ENCODE measurements at places on chromosomes 1 and 21.

DNA sequence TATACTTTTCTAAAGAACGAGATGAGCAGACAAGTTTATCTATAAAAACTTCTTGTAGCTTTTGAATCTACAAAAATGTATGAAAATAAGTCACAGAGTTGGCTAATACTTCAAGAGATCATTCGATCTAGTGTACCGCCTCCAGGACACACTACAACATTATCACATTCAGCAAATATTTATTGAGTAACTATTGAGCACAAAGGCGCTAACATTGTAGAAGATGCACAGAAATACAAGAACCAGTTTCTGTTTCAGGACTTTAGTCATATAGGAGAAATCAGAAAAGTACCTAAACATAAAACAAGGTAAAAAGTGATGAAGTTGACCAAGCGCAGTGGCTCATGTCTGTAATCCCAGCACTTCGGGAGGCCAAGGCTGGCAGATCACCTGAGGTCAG, 20.6 kb downstream of the WASF2 start:
- DNase-seq = no peak

DNA sequence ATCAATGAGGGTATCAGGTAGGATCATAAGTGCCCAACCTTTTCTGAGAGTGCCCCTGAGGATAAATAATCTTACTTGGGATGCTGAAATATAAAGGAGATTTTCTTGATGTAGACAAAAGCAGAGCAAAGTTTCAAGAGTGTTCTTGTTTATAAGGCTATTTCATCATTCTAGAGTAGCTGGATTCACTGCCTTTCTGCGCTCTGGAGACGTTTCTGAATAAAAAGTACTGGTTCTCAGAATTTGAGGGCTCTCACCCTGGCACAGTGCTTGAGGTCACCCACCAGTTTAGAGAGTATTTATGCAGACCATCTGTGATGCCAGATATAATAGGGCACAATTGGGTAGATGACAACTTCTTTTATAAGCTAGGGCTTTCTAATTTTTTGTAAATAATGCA, 103.3 kb downstream of the GDAP2 start:
- DNase-seq = no peak

GRCh38 chr1:213131851-213132655, 81.0 kb downstream of the RPS6KC1 start:
- DNase-seq = no peak

DNA sequence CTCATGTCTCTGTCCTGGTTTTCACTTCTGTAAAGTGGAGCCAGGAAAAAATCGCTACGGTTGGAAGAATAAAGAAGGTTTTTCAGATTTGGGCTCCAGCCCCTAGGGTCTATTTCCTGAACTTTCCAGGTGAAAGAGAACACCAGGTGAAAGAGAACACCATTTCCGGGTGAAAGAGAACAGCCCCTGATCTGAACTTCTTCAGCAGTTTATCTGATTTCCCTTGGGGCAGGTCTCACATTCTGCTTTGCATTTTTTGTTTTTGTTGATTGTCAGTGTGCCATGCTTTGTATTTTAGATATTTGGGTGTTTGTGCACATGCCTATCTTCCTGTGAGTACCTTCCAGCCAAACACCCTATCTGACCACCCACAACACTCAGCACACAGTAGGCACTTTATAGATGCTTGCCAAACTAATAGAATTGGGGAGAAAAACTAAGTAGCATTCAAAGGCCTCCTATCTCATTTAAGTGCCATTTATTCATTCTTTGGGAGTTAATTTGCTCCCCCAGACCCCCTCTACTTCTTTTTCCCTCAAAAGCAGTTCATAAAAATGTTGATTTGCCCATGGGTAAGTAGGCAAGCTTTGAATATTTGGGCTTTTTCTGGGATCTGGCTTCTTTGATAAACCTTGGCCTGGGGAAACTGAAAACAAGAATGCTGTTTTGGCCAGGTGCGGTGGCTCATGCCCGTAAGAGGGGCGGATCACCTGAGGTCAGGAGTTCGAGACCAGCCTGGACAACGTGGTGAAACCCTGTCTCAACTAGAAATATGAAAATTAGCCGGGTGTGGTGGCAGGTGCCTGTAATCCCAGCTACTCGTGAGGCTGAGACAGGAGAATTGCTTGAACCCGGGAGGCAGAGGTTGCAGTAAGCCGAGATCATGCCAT, 2.2 kb downstream of the NAV1 start:
- DNase-seq = no peak

DNA sequence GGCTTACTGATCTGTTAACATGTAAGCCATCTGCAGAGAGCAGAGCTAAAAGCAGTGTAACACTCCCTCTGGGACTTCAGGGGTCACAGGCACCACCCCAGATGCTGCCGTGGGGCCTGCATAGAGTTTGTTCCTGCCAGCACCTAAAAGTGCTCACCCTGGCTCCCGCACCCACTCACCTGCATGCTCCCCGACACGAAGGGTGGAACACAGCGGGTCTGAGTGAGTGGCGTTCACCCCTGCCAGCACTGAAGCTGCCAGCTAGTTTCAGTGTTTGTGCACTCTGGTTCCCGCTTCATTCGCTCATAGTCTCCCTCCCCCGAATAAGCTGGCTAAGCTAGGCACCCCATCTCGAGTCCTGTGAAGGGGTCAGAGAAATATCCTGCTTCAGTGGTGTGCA, 1681.0 kb downstream of the NCAM2 start:
- DNase-seq = no peak

DNA sequence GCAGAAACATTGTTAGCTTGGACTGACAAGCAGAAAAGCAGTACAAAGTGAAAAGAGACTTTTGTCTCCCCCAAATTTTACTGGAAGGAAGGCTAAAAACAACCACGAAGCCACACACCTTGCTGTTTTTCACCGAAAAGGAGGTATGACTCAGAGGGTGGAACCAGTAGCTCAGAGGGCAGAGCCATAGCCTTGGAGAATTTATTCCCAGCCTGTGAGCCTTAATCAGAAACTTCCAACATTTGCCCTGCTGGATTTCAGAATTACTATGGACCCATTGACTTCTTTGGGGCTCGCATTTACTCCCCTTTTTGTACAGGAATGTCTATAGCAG, 32.0 kb downstream of the RPS6KC1 start:
- DNase-seq = no peak

DNA sequence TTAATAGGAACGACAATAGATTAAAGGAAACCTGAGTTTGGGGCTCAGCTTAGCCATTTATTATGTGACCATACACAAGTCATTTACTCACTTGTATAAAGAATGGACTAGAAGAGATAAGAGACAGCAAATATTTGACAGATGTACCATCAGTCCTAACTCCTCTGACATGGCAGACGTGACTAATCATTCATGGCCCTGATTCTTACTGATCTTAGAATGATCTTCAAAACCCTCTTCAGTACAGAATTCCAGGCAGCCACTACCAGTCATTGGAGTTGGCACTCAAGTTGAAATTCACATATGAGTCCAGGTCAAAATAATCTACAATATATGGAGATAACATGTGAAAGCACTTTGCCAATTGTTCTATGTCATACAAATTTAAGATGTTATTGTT, 21.0 kb upstream of the POU2F1 start:
- no peak for DNase-seq

- DNase-seq = no peak
Observed at GRCh38 chr1:213621077-213621476, 366.7 kb upstream of the PROX1 start.

GRCh38 chr1:153309441-153309840, 3.3 kb downstream of the PGLYRP3 start:
- no peak for DNase-seq

DNA sequence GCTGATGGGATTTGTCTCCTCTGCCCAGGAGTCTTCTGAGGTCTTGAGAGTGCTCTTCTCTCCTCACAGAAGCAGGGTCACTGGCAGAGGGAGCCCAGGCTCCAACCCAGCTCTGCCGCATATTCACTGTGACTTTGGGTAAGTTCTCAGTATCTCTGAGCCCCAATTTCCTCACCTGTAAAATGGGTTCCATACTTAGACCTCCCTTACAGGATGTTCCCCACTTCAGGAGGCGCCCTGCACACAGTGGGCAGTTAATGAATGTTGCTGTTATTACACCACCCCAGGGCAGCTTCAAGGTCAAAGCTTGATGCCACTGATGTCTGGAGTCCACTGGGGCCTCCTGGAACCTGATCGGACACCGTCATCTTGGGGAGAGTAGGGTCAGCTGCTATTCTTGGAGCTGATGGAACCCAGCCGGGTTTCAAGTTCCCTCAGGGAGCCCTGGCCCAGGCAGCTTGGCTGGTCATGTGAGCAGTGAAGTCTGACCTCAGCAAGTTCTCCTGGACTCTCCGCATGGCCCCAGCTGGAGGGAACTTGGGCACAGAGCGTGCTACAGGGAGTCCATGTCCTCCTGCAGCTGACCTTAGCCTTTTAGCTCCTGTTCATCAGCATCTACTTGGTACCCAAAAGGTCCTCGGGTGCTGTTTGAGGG, 21.8 kb downstream of the COA7 start:
- DNase-seq = no peak

DNA sequence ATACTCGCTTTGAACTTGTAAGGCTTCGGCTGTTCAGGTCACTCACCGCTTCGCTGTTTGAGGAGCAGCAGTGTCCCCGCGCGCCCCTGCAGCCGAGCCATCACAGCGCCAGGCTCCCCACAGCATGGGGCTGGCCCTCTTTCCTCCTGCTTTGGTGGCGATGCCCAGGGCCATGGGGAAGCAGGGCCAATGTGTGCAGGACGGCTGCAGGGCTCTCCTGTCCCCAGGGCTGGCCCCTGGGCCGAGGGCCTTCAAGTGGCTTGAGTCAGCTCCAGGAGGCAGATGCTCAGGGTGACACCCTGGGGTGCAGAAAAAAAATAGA, 38.5 kb upstream of the TRAPPC10 start:
- DNase-seq = no peak

DNA sequence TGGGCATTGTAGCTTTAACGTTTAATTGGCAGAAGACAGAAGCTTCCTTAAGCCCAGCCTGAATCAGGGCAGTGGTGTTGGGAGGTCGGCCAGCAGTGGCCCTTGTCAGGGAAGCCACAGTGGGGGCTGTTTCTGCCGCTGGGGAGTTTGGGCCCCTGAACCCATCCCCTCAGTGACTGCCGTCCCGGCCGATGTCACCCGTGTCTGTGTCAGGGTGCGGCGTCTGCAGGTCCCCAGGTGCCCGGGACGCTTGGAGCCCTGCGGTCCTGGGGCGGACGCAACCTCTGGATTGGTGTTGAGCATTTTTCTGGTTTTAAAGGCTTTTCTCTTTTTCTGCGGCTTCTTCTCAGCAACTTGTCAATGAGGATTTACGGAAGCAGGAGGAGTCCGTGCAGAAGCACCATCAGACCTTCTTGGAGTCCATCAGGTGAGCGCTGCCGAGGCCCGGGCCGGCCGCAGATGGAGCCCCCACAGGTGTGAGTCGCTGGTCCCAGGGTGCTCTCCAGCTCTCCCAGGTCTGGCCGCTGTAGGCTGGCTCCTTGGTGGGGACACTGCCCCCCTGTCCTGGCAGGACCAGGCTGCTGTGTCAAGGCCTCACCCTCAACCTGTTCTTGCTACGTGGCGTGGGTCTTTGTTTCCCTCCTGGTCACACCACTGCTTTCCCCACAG, 2.3 kb downstream of the ATAD3C start:
- DNase-seq = no peak

DNA sequence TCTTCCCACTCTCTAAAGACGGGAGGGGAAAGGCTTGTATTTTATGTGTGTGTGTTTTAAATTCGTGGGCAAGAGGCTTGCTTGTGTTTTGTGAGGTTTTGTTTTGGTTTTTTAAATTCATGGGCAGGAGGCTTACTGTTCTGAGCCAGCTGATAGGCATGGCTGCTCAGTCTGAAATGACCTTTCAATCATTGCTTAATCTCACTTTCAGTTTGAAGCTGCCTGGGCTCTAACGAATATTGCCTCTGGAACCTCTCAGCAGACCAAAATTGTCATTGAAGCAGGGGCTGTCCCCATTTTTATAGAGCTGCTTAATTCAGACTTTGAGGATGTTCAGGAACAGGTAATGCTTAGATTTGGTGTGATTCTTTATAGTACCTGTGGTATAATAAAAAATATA, 20.3 kb upstream of the TXLNA start:
- DNase-seq = no peak

DNA sequence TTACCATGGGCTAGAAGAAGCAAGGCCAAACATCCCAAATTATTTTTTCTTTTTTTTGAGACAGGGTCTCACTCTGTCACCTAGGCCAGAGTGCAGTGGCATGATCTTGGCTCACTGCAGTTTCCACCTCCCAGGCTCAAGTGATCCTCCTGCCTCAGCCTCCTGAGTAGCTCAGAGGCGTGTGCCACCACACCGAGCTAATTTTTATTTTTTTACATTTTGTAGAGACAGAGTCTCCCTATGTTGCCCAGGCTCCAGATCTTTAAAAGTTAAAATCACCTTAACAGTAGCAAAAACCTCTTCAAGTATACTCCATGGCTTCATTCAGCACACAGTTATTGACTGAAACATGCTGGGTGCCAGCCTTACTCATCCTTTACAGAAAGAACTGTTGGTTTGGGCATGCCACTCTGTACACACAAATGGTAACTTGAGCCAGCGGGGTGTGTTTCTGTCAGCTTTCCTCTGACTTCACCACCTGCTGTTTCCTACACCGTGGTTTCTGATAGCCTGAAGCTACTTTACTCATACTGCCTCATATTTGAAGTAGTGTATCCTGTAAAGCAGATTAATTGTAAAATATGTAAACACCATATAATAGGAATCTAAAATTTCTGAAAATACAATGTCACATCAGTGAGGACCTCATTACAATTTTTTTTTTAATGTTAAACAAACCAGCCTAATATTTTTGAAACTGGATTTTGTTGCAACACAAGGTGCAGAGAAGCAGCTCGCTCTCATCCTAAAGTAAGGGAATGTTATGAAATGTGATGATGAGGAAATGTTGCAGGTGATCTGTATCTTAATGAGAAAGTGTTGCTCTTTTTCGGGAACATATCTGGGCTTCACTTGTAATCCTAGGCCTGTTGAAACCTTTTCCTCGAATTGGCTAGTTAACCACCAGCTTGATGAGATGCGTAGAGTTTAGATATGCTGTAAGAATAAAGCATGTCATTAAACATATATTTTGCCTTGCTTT, 113.9 kb downstream of the ATP5PO start:
- no peak for DNase-seq

DNA sequence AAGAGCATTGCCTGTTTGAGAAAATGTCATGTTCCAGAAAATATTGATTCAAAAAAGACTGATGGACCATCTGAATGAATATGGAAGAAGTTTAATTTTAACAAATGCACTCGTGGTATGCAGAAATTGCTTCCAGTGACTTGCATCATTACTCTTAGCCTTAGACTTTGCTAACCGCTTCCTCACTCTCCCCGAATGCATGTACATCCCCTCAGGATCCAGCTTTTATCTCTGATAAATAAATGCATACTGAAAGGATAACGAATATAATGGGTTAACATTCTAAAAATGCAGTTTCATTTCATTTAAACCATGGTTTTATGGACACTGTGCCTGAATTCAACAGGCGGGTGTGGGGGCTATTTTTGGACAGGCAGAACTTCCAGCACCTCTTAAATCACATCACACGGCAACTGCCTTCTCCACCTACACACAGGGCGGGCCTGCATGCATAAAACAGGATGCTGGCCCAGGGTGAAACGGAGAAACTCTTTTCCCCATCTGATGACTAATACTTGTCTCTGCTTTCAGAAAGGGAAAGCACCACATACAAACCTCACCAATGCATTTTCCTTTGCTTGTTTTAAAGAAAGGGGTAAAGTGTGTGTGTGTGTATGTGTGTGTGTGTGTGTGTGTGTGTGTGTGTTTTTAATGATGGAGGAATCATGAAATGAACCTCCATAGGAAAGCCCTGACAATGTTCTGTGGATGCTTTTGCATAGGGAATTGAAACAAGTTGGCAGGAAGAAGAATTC, 48.7 kb downstream of the SPAG17 start:
- DNase-seq = no peak

GRCh38 chr1:30415171-30415940, 308.0 kb downstream of the MATN1 start:
- DNase-seq = no peak

All from AML-193 (cell line).